Psoas muscle (tissue), 8 donors: ENCODE measurements at places on chromosomes 5 and 9. TPM values are rescaled to one million over a fixed set of nuclear protein-coding genes. Genes with fewer than 3 reads are reported as not detected.

GRCh38 chr9:136662656-136663581 is at the start of gene EGFL7:
Gene EGFL7, plus strand, starts transcription at chr9:136662916. Its CDS starts 5,367 bp downstream, at chr9:136668283.
- no peak for DNase-seq

- no peak for DNase-seq
Measured at GRCh38 chr9:24502206-24502937, 43.3 kb downstream of the IZUMO3 start.

GRCh38 chr9:72022841-72023240 is 37.6 kb downstream of the C9orf57 start:
- DNase-seq: no peak

- no peak for DNase-seq
Measured at GRCh38 chr9:87898151-87898550, 15.5 kb downstream of the SPATA31E1 start.

- DNase-seq: no peak
Measured at GRCh38 chr9:32782476-32783167, 718 bp upstream of the TMEM215 start.

- no peak for DNase-seq
Measured at GRCh38 chr9:137369911-137370764, 52.8 kb downstream of the EXD3 start.

GRCh38 chr9:79395755-79396154 is 176.0 kb upstream of the TLE4 start:
- no peak for DNase-seq

DNA sequence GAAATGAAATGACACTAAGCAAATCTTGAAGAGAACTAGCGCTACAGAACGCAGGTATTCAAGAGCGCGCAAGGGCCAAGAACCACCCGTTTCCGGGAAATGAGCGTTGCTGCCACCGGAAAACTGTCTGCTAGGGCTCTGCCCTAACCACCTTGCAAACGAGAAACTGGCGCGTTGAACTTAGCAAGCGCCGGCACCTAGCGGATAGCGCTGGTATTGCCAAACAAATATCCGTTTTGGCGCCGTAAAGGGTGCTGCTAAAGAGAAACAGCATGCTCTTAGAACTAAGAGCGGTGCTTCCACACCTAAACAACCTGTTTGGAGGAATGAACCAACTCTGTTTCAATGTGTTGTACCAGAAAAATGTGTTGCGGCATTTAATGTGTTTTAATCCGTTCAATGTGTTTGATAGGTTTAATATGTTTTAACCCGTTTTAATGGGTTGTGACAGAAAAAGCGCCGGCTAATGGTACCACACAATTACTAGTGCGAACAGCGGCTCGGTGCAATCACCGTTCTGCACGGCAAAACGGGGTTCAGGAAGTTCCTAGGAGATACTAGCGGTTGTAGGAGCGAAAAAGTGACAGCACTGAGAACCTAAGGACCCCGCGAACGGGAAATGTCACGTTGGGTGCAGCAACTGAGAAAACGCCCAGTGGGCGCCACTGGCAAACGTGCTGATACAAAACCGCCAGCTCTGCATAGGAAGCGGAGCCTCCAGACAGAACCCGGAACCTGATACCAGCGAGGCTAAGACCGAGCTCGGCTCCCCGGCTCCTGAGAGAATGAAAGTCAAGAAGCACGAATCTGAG is at the start of gene ANXA2R:
Gene ANXA2R (minus strand): TSS at position 33 of the 812 bp plus-strand sequence. CDS start 273 bp downstream, outside the sequence.
- peak; percentile 85 for DNase-seq

DNA sequence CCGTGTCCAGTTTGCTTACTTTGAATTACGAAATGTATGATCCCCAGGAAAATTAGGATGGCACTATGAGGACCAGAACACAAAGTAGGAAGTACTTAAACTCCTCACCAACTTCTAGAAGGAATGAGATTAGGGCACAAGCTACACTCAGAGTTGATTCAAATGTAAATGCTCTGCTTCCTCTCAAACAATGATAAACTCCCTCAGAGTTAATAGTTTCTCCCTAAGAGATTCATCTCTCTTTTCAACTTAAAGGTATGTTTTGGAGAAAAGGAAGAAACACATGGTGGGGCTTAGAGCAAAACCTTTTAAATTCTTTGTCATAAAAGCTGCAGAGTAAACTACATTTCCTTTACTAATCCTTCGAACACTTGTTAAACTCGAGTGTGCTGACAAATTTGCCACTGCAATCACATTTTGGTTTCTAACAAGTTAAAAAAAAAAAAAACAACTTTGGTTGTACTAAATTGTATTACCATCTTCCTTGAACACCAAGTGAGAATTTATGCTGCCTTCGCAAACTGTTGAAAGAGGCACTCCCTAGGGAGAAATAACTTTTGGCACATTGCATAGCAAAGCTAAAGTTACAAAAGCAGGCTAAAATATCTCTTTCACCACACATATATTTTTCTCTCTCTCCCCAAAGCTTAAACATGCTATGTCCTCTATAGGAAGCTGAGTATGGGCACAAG is 66.6 kb downstream of the DENND1A start:
- no peak for DNase-seq

- peak; percentile 90 for DNase-seq
Measured at GRCh38 chr9:35945341-35946018, 12.5 kb downstream of the OR2S2 start.

GRCh38 chr5:15376088-15376487 is 123.9 kb upstream of the FBXL7 start:
- no peak for DNase-seq

GRCh38 chr9:34546834-34547827 is 24.3 kb upstream of the ENHO start:
- DNase-seq: peak; percentile 63

DNA sequence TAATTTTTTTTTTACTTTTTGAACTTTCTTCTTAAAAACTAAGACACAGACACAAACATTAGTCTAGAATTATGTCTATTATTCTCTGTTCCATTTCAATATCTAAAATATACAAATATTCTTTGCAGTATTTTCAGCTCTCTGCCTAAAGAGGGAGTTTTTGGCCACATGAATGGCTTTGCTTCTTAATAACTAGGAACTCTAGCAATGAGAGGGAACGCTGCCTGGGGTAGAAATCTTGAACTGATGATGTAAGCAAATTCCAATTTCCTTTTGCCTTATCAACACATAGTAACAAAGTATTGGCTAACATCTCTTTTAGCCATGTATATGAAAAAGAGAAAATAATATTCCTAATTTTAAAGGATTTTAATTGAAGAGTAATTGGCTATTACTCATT is 51.9 kb downstream of the SLC25A46 start:
- no peak for DNase-seq

- DNase-seq: no peak
Measured at GRCh38 chr9:137900584-137901310, 23.2 kb downstream of the CACNA1B start.

The FOXD4L3 gene
- polyA plus RNA-seq: not detected

The FBXW11 gene
- polyA plus RNA-seq: 50.1 TPM

The CARD6 gene
- 2.9 TPM for polyA plus RNA-seq

The ORM1 gene
- 0.63 TPM for polyA plus RNA-seq

The FCN2 gene
- polyA plus RNA-seq: 0.07 TPM
